ENCODE measurements at places on chromosomes 2 and 18.

DNA sequence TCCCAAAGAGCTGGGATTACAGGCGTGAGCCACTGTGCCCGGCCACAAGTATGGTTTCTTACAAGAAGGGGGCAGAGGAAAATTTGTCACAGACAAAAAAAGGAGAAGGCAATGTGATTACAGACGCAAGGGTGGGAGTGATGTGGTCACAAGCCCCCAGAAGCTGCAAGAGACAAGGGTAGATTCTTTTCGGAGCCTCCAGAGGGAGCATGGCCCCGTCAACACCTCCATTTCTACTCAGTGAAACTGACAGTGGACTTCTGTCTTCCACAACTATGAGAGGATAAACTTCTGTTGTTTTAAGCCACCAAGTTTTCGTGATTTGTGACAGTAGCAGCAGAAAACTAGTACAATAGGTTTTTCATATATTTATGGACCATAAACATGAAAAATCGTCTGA is 2.1 kb upstream of the TCF7L1 start:
- no peak for DNase-seq

DNA sequence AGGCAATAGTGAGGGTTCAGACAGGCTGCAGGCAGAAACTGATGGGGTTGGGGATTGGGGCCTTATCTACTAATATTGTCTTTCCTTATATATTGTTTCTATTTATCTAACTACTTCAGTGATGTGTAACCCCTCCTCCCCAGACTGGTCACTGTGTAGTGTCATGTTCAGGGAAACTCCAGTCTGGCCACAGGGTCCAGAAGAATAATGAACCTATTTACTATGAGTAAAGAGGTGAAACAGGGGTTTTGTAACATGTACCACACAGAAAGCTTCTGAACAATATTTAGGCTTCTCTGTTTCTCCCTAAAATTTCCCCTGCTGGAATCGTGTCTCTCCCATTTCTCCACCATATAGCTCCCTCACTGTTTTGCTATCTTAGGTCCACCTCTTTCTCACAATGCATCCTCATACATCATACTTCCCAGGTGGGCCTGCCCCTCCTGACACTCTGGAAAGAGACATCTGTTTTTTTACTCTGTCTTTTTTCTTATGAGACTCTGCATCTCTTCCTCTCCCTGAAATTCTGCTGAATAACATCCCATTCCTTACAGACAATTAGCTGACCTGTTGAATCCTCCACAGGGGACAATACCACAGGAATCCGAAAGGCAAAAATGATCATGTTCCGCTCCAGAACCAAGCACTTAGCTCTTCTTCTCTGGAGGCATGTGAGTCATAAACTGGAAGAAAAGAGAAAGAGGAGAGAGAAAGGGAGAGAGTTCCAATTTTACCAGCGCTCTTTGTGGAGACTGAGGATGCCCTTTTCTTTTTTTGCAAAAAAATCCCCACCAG is 154.8 kb downstream of the ZEB2 start:
- no peak for DNase-seq

GRCh38 chr2:121483021-121483420 is 47.7 kb upstream of the RNU4ATAC start:
- DNase-seq, result no peak

- DNase-seq, result no peak
Measured at GRCh38 chr18:8607776-8608742, 1.2 kb upstream of the RAB12 start.

GRCh38 chr2:9105601-9106337 is 100.8 kb upstream of the ASAP2 start:
- no peak for DNase-seq

DNA sequence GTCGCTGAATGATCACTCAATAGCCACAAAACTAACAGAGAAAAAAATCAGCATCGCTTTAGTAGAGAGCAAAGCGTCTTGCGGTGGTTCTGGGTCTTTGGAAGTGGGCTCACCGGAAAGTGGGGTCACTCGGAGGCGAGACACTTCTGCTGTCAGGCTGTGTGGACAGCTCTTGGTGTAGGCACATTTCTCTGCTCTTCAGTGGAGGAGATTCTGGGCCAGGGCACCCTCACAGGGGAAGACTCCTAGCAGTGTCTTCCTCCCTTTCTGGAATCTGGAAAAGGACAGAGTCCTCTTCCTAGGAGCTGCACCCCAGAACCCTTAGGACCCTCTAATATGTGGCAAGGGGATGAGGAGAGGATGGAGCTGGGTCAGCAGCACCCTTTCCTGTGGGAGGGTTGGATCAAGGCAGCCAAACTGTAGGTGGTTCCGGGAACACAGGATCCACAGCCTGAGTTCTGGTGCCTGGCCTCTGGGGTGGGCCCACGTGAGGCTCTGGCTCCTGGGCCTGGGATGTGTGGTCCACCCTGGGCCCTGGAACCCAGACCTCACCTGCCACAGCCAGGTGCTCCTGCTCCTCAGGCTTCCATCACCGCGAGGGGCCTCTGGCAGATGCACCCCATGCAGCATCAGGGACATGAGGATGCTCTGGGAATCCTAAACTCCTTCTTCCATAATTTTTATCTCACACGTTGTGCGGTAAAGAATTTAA is 25.1 kb downstream of the GPR35 start:
- no peak for DNase-seq

DNA sequence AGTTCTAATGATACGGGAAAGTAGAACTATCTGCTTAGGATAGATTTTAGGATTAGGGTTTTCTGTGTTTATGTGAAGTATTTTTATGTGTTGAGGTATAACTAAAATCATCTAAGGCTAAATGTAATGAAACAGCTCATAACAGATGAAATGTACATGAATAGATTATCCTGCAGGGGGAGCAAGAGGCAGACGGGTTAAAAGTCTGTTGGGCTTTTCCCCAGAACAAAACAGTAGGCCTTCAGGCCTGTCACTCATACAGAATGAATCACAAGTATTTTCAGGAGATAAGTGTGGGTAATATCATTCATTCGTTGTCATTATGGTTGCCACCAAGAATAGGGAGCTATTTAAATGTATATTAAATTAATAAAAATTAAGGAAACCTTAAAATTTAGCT is 107.9 kb upstream of the IL1R2 start:
- DNase-seq, result peak; percentile 47

- DNase-seq, result no peak
Measured at GRCh38 chr2:241011751-241012510, 13.5 kb downstream of the SNED1 start.

DNA sequence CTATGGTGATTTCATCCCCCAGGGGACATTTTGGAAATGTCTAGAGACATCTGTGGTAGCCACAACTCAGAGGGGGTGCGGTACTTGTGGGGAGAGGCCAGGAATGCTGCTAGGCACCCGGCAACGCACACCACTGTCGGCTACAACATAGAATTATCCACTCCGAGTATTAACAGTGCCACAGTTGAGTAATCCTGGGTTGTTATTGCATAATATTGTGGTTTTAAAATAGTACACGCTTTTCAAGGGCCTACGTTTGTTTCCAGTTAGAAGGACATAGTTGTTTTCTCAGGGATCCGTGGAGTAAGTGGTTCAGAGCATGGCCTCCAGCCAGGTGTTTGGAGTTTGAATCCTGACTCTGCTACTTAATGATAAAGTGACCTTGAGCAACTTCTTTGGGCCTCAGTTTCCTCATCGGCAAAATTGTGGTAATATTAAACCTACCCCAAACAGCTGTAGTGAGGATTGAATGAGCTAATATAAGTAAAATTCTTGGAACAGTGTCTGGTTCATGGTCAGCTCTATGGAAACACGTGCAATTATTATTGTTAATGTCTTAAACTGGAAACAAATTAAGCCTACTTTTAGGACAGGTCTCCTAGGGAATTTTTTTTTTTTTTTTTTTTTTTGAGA is 24.5 kb downstream of the CYP27A1 start:
- DNase-seq, result peak; percentile 30

- DNase-seq, result no peak
Measured at GRCh38 chr18:48558248-48558647, 19.4 kb downstream of the CTIF start.

GRCh38 chr2:2843969-2844548 is 513.0 kb upstream of the MYT1L start:
- peak; percentile 17 for DNase-seq

DNA sequence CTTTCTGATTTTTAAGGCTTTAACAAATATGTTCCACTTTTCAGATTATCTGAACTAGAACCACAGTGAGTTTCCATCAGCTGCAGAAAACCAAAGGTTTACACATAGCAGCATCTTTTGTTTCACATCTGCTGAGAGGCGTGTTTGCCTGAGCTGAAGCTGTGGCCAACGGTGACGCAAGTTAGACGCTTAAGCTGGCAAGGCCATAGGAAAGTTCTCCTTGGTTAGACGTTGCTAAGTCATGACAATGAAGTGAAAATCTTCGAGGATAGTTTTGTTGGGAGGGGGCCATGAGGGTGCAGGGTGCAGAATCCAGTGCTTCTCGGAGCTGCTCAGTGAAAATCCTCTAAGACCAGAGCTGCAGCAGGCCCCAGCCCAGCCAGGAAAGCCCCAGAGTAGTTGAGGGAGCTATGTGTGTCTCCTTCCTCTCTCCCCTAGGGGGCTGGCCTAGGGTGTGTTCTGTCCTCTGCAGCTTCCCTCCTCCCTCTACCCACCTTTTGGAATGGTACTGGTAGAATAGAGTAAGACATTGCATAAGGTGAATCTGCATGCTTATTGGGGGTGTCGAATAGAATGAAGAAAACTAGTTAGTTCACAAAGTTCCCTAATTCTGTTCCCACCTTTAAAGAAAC is 105.4 kb downstream of the FHOD3 start:
- peak; percentile 49 for DNase-seq
